Cerebellum (tissue), 4 donors: ENCODE measurements at places on chromosomes 12 and 14. TPM values are rescaled to one million over a fixed set of nuclear protein-coding genes. Genes with fewer than 3 reads are reported as not detected.

The CRIP2 gene
- total RNA-seq, result 49.7 TPM

The SLC25A47 gene
- not detected for total RNA-seq

The TMEM63C gene
- total RNA-seq, result 16.9 TPM

The CELA1 gene
- not detected for total RNA-seq

The MEG3 gene
- total RNA-seq, result 580 TPM

The SRSF5 gene
- total RNA-seq, result 161 TPM

The STAT2 gene
- 79.8 TPM for total RNA-seq

The KCNH3 gene
- 2.2 TPM for total RNA-seq

The TRIP11 gene
- 33.1 TPM for total RNA-seq

The CLEC9A gene
- not detected for total RNA-seq

The MORN3 gene
- 1.6 TPM for total RNA-seq

The RACGAP1 gene
- total RNA-seq, result 38.3 TPM

The OR4E2 gene
- total RNA-seq, result not detected

The ASPG gene
- total RNA-seq, result 0.45 TPM

The LRIG3 gene
- 48.6 TPM for total RNA-seq

The CLEC14A gene
- total RNA-seq, result 2.9 TPM

The IL25 gene
- not detected for total RNA-seq

The ADAMTS20 gene
- total RNA-seq, result 0.82 TPM

The GEMIN2 gene
- total RNA-seq, result 26.0 TPM

The TOMM20L gene
- not detected for total RNA-seq
